ENCODE measurements at places on chromosomes 1 and 21.

GRCh38 chr1:192530254-192530653 lies 45.3 kb upstream of the RGS1 start:
- no peak for DNase-seq

GRCh38 chr1:175166746-175167145 lies 25.8 kb downstream of the KIAA0040 start:
- no peak for DNase-seq

- no peak for DNase-seq
Observed at GRCh38 chr1:207140536-207140935, 36.5 kb downstream of the C4BPA start.

- no peak for DNase-seq
Observed at GRCh38 chr21:34885125-34885524, 164.0 kb downstream of the RUNX1 start.

DNA sequence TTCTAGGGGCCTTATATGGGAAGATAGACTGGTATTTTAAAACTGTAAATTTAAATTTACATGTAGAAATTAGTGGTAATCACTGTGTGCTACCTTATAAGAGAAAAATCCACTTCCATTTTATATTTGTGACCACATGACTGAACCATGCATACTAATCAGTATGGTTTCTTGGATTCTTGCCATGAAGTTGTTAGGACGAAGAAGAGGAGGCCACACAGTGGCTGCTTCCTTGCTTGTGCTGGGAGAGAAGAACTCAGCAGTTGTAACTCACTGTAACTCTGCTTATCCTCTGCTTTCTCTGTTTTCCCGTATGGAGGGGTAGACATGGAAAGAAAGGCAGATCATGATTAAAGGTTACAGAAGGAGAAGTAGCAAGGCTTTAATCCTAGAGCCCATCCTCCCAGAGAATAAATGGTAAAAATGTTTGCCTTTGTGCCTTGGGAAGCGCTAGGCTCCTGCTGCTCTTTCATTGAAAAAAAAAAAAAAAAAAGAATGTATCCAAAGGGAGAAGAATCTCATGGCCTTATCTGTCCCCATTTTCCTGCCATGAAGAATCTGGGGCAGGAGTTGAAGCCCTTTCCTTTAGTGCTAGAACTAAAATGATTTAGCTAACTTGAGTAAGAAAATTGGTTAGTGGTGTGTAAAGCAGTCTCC lies 32.4 kb downstream of the KCTD3 start:
- DNase-seq, result no peak

Measured in BE2C (cell line).